ENCODE measurements at places on chromosomes 12 and 14.
A peak's percentile ranks its signal among the peaks of the same experiment; 100 is the strongest.

- no peak for DNase-seq
Observed at GRCh38 chr12:92145481-92145730, 240 bp downstream of the BTG1 start.

GRCh38 chr12:106903241-106903945 is 52.3 kb upstream of the TMEM263 start:
- peak; percentile 74 for DNase-seq

GRCh38 chr12:116887244-116887643 is 6.0 kb upstream of the HRK start:
- DNase-seq: no peak

DNA sequence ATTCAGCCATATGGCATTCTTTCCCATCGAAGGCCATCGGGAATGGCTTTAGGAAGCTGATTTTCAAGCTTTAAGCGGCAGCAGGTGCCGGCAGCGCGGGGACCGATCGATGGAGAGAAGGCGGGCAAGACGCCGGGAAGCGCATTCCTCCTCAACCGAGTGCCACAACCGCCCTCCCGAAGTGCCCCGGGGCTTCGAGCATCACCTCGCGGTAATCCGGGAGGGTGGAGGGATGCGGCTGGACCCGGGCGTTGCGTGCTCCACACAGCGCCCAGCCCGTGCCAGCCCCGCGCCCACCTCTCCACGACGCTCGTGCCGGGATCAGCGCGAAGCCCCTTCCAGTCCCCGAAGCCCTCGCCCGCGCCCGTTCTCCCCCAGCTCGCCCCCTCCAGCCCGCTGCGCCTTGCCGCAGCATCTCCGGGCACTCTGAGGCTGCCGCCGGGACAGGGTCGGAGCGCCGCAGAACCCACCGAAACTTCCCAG is 3.2 kb downstream of the USP44 start:
- peak; percentile 10 for DNase-seq

GRCh38 chr14:103028161-103028767 is 29.1 kb downstream of the CDC42BPB start:
- no peak for DNase-seq

DNA sequence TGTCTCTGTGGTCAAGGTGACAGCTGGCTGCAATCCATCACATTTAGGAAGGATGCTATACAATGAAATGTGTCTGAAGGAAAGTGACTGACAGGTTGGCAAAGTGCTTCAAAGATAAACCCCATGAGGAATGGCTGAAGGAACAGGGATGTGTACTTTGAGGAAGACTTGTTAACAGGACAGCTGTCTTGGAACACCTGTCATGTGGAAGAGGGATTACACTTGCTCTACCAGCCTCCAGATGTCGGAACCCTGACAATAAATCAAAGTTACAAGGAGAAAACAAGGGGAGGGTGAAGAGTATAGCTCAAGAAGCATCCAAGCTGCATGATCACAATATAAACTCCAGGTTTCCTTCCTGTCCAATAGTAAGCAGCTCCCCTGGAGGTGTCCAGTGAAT is 147.8 kb upstream of the TMCC3 start:
- no peak for DNase-seq

GRCh38 chr12:14775636-14775980 is 27.7 kb downstream of the WBP11 start:
- no peak for DNase-seq

DNA sequence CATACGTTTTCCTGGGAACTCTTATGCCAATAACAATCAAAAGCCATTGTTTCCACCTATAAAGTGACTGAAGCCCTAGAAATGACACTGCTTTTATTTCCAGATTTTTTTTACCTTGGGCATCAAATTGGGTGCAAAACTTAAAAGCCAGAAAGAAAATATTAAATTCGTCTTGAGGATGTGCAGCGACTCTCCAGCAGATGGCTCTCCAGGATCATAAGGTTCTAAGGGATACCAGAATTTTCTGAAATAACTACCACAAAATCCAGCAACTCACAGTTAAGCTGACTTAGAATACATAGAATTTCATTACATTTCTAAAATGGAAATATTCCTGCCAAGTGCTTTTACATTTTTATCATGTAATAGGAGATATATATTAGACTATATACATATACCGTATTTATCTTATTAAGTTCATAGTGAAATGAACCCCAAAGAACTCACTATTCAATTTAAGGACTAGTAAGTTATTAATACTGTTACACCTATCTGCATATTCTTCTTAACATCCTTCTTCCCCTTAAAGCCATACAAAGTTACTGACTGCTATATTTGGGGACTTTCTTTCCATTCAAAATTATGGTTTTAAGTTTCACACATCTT is 44.0 kb downstream of the ARMH4 start:
- no peak for DNase-seq

DNA sequence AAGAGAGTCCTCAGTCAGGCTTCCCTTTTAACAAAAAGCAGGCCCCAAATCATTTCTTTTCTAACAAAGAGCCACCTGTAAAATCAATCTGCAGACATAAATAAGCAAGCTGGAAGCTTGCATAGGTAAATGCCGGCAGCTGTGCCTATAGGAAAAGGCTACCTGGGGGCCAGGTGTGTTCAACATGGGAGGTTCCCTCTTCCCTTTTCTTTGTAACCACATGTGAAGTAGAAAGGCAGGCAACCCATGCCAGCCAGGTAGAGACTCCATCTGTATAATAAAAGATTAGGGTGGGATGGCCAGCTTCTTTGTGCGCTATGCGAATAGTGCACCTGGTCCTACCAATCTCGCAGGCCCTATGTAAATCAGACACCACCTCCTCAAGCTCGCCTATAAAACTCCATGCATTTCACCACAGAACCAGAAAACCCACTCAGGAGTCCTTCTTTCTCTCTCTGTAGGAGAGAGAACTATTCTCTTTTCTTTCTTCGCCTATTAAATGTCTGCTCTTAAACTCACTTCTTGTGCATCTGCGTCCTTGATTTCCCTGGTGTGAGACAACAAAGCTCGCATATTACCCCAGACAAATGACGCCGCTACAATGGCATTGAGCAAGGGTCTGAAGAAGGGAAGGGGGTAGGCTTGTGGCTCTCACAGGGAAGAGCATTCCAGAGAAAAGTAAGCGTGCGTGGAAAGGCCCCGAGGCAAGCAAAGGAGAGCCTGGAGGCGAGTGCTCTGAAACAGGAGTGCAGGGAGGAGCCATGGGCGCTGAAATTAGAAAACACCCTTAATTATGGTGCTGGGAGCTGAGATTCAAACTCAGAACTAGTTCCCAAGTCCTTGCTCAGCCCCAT is 67.2 kb downstream of the TTC9 start:
- DNase-seq: no peak

Measured in stimulated activated CD8-positive, alpha-beta memory T cell treated with anti-CD3 and anti-CD28 coated beads, Interleukin-4, amount 100 ng/mL, for 24 hours (primary cell).